Mesothelial cell of epicardium (in vitro differentiated cells): ENCODE measurements at places on chromosomes 2 and 18.

DNA sequence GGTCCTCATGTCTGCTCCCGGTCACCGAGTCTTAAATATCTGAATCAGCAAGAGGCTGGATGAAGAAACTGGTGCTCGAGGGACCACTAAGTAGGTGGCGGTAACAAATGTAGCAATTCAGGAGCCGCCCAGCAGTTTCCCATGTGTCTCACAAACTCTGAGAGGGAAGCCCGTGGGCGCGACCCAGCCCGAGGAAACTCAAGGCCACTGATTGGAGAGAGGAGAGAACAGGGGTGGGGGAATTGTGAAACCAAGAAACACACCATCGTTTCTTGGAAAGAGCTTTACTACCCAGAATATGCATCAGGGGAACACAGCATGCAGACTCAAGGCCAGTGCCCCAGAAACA lies 10.8 kb downstream of the MLPH start:
- no peak overlapping the region for H3K27ac ChIP-seq
- H3K4me3 ChIP-seq = no peak overlapping the region
- DNase-seq = no peak
- no peaks in the 10 kb centered on the region for H3K4me1 ChIP-seq
- H3K36me3 ChIP-seq = peaks cover 14% of the 10 kb centered on the region
- H3K27me3 ChIP-seq = no peaks in the 10 kb centered on the region

DNA sequence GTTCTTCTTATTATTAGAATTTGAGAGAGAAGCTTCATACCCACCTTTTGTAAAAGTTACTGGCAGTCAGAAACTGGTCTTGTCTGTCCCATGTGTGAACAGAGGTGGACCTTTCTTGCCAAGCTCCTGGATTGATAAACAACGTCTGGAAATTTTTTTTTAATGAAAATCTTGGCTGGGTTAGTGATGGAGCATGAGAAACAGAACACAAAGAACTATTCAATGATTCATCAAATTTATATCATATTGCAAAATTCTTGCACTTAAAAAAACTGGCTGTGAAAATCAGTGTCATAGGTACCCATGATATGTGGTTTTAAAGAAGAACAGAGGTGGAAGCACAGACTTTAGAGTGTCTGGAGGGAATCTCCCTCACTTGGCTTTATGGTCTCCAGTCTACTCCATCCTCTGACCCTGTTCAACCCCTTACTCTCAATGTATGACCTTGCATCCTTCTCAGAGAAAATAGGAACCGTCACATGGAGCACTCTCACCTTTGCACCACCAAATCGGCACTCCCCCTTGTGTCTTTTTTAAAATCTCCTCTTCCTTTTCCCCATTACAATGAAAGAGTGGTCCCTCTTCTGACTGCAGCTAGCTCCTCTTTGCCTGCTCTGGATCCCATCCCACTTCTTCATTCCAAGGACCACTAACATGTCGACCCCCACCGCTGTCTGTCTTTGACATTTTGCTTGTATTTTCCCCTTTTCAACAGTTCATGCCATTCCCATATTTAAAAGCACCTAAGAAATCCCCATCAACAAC lies 58.2 kb downstream of the COPS8 start:
- no peaks in the 10 kb centered on the region for H3K4me1 ChIP-seq
- no peak for DNase-seq
- peaks cover 11% of the 10 kb centered on the region for H3K36me3 ChIP-seq
- no peak overlapping the region for H3K27ac ChIP-seq
- no peak overlapping the region for H3K4me3 ChIP-seq
- no peaks in the 10 kb centered on the region for H3K27me3 ChIP-seq

- H3K4me1 ChIP-seq = no peaks in the 10 kb centered on the region
- H3K36me3 ChIP-seq = no peaks in the 10 kb centered on the region
- no peak for DNase-seq
- H3K4me3 ChIP-seq = no peak overlapping the region
Measured at GRCh38 chr2:45344502-45344901, 266.6 kb downstream of the SRBD1 start.

- DNase-seq = no peak
- H3K4me1 ChIP-seq = peaks cover 20% of the 10 kb centered on the region
- H3K4me3 ChIP-seq = no peak overlapping the region
Measured at GRCh38 chr2:46306330-46306751, 9.1 kb downstream of the EPAS1 start.

DNA sequence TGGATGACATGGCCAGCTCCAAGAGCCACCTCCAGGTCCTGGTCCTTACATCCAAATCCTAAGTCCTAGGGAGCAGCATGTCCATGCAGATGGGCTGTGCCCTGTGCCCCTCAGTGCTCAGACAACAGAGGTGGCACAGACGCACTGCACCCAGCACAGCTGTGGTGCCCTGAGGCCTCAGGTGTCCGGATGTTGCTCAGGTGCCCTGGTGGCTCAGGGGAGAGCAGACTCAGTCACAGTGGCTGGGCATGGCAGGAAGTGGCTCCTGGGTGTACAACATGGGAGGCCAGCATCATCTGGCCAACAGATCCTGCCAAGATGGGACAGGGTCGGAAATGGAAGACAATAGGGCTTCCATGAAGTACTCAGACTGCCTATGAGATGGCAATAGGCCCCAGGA lies 50.1 kb downstream of the TIMM21 start:
- H3K4me1 ChIP-seq = peaks cover 8% of the 10 kb centered on the region
- DNase-seq = no peak
- no peak overlapping the region for H3K27ac ChIP-seq
- peaks cover 11% of the 10 kb centered on the region for H3K27me3 ChIP-seq

- H3K4me3 ChIP-seq = no peak overlapping the region
- peaks cover 61% of the 10 kb centered on the region for H3K27me3 ChIP-seq
- DNase-seq = no peak
- no peaks in the 10 kb centered on the region for H3K36me3 ChIP-seq
- H3K4me1 ChIP-seq = peaks cover 2% of the 10 kb centered on the region
Measured at GRCh38 chr2:120690521-120690920, 45.1 kb upstream of the GLI2 start.

DNA sequence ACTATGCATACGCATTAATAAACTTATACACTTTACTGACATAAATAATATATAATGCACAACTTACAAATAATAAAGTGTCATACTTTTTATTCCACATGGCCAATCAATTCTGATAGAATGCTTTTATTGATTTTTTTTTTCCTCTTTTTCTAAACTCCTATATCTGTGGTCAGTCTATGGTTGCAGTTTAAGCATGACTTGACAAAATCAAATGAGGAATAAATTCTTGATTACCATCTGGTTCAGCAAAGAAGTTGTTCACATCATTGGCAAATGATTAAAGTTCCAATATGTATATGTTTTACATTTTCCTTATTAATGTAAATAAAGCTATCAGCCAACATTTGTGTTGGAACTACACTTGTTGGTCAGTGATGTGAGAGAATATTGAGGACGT lies 83.5 kb downstream of the EML6 start:
- no peaks in the 10 kb centered on the region for H3K36me3 ChIP-seq
- H3K4me1 ChIP-seq = peaks cover 14% of the 10 kb centered on the region
- no peak overlapping the region for H3K4me3 ChIP-seq

DNA sequence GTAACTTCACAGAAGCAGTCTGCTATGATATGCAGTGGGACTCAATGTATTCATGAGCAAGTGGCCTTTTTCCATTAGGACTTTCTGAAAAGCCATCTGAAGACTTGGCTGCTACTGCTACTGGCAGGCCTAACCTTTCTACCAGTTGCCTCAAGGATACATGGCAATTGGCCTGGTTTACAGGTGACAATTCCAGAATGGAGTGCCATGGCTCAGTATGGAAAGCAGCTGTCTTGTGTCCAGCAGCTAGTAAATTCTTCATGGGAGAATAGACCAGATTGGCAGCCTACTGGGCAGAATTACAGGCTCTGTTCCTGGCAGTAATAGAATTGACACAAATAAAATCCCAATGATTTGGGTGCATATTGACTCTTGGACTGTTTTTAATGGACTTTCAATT lies 12.6 kb upstream of the TMX3 start:
- no peak overlapping the region for H3K27ac ChIP-seq
- H3K4me3 ChIP-seq = no peak overlapping the region
- no peaks in the 10 kb centered on the region for H3K27me3 ChIP-seq
- no peak for DNase-seq
- no peaks in the 10 kb centered on the region for H3K36me3 ChIP-seq
- H3K4me1 ChIP-seq = no peaks in the 10 kb centered on the region

DNA sequence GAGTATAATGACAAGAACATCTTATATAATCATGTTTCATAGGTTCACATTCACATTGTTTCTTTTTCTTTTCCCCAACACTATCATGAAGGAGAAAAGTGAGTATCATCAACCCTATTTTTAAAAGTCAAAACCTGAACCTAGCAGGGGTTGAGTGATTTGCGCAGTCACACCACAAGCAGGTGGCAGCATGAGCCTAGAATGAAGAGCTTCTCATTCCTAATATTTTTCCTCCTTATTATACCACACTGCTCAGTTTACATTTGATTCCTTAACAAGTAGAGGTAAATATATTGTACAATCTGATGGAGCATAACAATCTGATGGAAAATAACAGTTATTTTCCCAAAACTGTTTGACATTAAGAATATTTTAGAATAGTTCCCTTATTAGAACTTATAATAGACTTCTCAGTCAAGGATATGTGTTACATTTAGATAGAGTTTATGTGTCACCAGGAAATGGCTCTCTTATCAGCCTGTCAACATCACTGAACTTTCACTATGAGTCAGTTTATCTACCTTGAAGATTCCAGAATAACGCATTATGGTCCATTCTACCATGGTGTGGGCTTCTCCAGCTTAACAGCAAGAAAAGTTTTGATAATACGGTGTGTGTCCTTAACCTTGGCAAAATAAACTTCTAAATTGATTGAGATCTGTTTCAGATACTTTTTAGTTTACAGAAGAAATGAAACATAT lies 119.5 kb downstream of the NEB start:
- no peak overlapping the region for H3K27ac ChIP-seq

DNA sequence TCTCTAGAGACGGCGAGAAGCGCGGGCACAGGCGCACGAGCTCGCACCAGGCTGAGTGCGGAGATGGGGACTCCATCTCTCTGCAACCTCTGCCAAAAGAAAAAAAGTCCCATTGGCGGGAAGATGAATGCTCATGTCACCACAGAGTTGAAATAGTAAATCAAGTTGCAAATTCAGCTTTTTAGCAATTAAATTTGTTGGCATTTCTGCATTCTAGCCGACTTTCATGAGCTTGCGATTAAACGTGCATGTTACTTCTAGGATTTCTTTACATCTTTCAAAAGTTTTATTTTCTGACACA lies 588 bp downstream of the CHAC2 start:
- H3K4me1 ChIP-seq = peaks cover 9% of the 10 kb centered on the region
- peak overlapping the region; percentile 90 for H3K4me3 ChIP-seq

- no peaks in the 10 kb centered on the region for H3K36me3 ChIP-seq
- H3K27me3 ChIP-seq = peaks cover 10% of the 10 kb centered on the region
- no peak overlapping the region for H3K27ac ChIP-seq
Measured at GRCh38 chr2:88110830-88111229, 17.0 kb downstream of the FABP1 start.

GRCh38 chr2:219331560-219332213 lies 857 bp downstream of the RESP18 start:
- DNase-seq = peak; percentile 85
- H3K36me3 ChIP-seq = no peaks in the 10 kb centered on the region
- no peaks in the 10 kb centered on the region for H3K4me1 ChIP-seq
- peaks cover 99% of the 10 kb centered on the region for H3K27me3 ChIP-seq

- peaks cover 12% of the 10 kb centered on the region for H3K4me1 ChIP-seq
- no peak overlapping the region for H3K4me3 ChIP-seq
- no peak for DNase-seq
- H3K36me3 ChIP-seq = peaks cover 2% of the 10 kb centered on the region
- no peaks in the 10 kb centered on the region for H3K27me3 ChIP-seq
Measured at GRCh38 chr18:7305416-7305815, 74.5 kb downstream of the LRRC30 start.

DNA sequence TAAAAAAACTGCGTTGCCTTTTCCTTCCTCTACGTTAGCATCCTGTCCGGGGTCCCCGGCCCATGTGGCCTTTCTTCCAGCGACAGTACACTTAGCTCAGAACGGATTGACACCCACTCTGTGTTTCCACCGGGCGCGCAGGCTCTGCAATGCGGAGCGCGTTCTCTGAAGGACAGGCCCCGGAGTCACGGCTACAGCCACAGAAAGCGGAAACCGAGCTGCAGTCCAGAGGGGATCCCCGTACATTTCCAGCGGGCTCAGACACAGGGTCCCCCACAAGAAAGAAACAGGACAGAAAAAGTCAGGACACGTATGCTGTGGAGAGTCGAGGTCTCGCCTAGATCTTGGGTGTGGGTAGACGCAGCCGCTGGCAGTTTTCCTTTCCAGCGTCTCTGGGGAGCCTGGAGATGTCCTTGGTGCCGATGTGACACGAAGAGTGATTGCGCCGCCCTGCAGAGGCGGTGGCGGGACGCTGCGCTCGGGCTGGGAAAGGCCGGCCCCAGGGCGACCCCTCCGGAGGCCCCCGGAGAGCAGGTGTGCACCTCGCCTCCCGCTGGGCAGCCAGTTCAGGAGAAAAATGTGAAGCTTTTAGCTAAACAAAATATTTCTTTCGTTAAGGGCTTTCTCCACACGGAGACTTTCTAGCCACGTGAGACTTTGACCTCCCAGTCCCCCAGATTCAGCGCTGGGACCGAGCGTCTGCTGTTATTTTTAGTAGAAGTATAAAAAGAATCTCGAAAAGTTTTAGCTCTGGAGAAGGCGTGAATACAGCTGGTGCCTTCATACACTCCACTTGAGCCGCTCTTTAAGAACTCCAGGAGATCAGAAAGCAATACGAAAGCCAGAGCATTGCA lies 1.3 kb upstream of the ACKR3 start:
- peak overlapping the region; percentile 74 for H3K4me3 ChIP-seq
- H3K4me1 ChIP-seq = peaks cover 77% of the 10 kb centered on the region
- no peaks in the 10 kb centered on the region for H3K27me3 ChIP-seq
- no peak for DNase-seq

DNA sequence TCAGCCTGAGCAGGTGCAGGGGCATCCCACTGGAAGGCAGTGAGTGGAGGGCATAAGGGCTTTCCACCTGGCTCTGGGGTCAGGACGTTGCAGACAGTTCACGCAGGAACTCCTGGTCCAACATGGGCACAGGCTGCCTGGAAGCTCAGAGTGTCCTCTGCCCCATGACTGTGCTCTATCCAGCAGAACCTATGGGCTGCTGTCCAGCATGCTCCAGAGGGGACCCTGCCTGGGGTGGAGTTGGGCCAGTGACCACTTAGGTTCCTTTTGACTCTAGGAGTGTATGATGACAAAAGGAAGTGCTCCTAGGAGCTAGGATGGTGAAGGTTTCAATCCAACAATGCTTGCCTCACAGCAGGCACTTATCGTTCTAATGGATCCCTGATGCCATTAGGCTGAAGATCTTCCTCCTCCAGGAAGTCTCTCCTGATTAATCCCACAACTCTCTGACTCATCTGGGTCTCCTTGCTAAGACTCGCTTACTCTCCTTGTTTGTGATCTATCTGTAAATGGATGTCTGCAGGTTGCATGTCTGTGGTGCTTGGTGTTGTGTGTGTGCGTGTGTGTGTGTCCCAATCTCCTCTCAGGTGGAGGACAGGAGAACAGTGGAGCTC lies 224.0 kb downstream of the CELF4 start:
- H3K27ac ChIP-seq = no peak overlapping the region
- no peak overlapping the region for H3K4me3 ChIP-seq
- peaks cover 58% of the 10 kb centered on the region for H3K27me3 ChIP-seq
- DNase-seq = no peak
- H3K4me1 ChIP-seq = no peaks in the 10 kb centered on the region

- H3K27me3 ChIP-seq = peaks cover 15% of the 10 kb centered on the region
- DNase-seq = no peak
- peak overlapping the region; percentile 77 for H3K4me3 ChIP-seq
- H3K36me3 ChIP-seq = peaks cover 12% of the 10 kb centered on the region
Measured at GRCh38 chr2:73985308-73986084, 786 bp downstream of the TET3 start.

- H3K27me3 ChIP-seq = no peaks in the 10 kb centered on the region
- peak within 1 kb of the TSS; percentile 97 for H3K4me3 ChIP-seq
- peak; percentile 85 for DNase-seq
- peak within 1 kb of the TSS; percentile 100 for H3K27ac ChIP-seq
- H3K4me1 ChIP-seq = peaks cover 51% of the 10 kb centered on the region
Measured at GRCh38 chr2:149587220-149587949, at the start of gene MMADHC. Gene MMADHC, minus strand, starts transcription at chr2:149587775. Its CDS starts 678 bp downstream, at chr2:149587097.
